ENCODE measurements at places on chromosomes 4 and X. TPM values are rescaled to one million over a fixed set of nuclear protein-coding genes. Genes with fewer than 3 reads are reported as not detected.

The ATOH1 gene
- total RNA-seq, result not detected

The TMEM255A gene
- total RNA-seq, result under 0.01 TPM

The GNRHR gene
- not detected for total RNA-seq

The LNX1 gene
- 1.2 TPM for total RNA-seq

The ARL13A gene
- total RNA-seq, result not detected

The RNF128 gene
- 1.2 TPM for total RNA-seq

The PRKG2 gene
- 18.9 TPM for total RNA-seq

The RHOH gene
- total RNA-seq, result not detected

The EPHA5 gene
- total RNA-seq, result 7.1 TPM

The MAGIX gene
- 1.7 TPM for total RNA-seq

The BMP3 gene
- under 0.01 TPM for total RNA-seq

The CPE gene
- total RNA-seq, result 294 TPM

The SAGE1 gene
- not detected for total RNA-seq

The GUCY1A1 gene
- 0.19 TPM for total RNA-seq

The TRIM61 gene
- 1.5 TPM for total RNA-seq

All from regular cardiac myocyte (primary cell).